ENCODE measurements at places on chromosomes 13 and 19. TPM values are rescaled to one million over a fixed set of nuclear protein-coding genes. Genes with fewer than 3 reads are reported as not detected.

The DENND1C gene
- not detected for total RNA-seq

The SYNE4 gene
- under 0.01 TPM for total RNA-seq

The HCST gene
- 0.36 TPM for total RNA-seq

The PINLYP gene
- 0.72 TPM for total RNA-seq
